Hindlimb muscle (tissue), 1 donor: ENCODE measurements at places on chromosomes 12 and 14.

GRCh38 chr12:41972196-41972595, 172.5 kb downstream of the GXYLT1 start:
- DNase-seq = no peak

DNA sequence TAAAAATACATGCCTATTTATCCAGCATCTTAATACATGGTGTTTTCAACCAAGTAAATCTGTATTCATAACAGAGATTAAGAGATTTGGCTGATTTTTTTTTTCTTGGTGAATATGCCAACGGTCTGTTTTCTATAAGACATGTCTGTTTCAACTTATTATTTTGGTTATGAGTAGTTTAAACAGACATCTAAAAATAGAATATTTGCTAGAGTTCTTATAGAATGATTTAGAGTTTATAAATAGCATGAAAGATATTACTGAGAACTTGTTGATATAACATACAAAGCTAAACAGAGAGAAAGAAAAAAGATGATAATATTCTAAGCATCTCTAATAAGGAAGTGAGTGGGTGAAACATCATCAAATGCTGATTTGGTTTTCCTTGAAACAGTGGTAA, 199.9 kb downstream of the CCDC91 start:
- no peak for DNase-seq

- no peak for DNase-seq
Observed at GRCh38 chr12:32548691-32549281, 130.3 kb upstream of the DNM1L start.

GRCh38 chr12:52741375-52742195, 35.6 kb downstream of the KRT76 start:
- peak; percentile 73 for DNase-seq

DNA sequence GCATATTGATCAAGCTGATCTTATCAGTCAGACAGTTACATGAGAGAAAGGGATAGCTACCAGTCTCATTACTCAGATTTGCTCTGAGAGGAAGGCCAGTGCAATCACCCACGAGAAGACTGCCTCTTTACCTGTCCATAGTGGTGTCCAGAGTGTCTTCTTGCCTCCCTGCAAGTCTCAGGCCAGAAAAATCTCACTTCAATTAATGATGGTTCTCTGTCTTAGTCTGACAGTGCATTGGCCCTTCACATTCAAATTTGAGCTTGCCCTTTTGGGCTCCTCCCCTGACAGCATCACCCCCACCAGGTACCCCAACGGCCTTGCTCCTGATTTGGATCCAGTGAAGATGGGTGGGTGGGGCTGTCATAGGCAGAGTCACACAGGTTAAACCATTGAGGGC, at the start of gene AICDA:
Gene AICDA, minus strand, starts transcription at position 231 of the 400 bp plus-strand sequence. Its CDS starts 92 bp downstream, at position 139.
- DNase-seq = no peak

- DNase-seq = no peak
Observed at GRCh38 chr12:12441843-12442461, 85.1 kb downstream of the BORCS5 start.
